ENCODE measurements at places on chromosomes 13 and 19.

GRCh38 chr13:111518161-111518792, 197.8 kb downstream of the TEX29 start:
- DNase-seq = no peak

DNA sequence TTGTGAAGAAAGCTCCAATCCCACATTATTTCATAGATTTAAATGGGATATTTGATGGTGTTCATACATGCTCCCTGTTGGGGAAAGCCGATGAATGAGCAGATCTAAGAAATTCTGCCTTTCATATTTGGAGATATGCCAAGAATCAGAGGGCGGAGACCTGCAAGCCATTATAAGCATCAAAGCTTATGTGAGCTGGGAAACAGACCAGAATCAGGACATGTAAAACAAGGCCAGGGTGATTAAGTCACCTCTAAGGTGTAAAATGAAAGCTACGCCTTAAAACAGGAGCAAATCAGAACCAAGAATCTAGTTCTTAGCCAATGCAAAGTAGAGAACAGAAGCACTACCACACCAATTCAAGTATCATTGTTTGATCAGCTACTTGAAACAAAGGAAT, 392.4 kb downstream of the DCT start:
- no peak for DNase-seq

GRCh38 chr19:33462112-33462791, 59.3 kb downstream of the PEPD start:
- no peak for DNase-seq

DNA sequence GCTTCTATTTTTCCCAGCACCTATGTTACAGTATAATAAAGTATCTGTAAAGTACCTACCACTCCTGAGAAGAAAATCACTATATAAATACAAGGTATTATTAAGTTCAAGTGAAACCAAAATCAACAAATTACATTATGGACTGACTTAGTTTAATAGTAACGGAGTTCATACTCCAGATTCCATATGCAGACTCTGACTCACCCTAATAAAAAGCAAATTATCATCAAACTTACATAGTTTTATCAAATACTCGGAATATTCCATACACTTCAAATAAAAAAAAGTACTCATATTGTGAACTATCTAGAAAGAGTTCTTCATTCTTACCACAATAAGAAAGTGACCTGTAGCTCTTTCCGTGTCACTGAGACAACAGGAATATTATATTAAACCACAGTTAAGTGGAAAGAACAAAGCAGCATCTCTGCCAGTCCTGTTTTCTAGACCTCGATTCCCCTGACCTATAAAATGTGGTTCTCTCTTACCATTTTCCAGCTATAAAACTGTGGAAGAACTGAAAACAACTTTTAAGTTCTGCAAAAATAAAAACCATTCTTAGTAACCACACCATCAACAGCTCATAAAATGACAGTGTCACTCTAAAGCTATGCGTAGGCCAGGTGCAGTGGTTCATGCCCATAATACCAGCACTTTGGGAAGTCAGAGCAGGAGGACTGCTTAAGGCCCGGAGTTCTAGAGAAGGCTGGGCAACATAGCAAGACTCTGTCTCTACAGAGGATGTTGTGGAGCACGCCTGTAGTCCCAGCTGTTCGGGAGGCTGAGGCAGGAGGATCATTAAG, 42.6 kb downstream of the USP12 start:
- DNase-seq = no peak

- DNase-seq = no peak
Observed at GRCh38 chr13:29402166-29402636, 193.3 kb downstream of the SLC7A1 start.

- DNase-seq = no peak
Observed at GRCh38 chr19:38900743-38901190, 998 bp downstream of the NFKBIB start.

DNA sequence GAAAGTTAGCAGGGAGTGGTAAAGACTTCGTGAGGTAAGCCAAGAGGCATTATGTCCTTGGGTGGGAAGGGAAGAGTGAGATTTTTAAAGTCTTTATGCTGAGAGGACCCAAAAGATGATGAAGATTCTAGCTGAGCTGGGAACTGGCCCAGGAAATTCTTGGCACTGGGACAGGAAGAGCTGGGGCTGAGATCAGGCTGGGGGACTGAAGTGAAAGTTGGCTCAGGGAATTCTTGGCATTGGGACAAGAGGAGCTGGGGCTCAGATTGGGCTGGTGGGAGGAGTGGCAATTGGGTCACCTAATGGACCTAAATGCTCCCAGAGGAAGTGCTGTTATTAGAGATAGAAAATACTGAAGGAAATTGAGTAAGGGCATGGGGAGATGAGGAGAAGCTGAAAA, 8.8 kb downstream of the SCEL start:
- DNase-seq = no peak

DNA sequence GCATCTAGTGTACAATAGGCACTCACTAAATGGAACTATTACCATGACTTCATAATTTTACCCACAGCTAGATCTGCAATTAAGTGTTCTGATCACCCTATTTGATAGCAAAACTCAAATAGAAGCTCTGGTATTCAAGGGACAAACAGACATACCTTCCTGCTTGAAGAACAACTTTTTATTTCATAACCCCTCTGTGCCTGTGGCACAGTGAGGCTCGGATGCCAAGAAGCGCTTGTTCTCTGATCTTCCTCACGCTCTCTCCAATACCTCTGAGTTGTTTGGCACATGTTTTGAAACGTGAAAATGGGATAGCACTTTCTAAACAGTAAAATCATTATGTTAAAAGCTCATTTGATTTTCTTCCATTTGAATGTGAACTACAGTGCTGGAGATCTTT, 232.0 kb downstream of the KLF5 start:
- DNase-seq = no peak

DNA sequence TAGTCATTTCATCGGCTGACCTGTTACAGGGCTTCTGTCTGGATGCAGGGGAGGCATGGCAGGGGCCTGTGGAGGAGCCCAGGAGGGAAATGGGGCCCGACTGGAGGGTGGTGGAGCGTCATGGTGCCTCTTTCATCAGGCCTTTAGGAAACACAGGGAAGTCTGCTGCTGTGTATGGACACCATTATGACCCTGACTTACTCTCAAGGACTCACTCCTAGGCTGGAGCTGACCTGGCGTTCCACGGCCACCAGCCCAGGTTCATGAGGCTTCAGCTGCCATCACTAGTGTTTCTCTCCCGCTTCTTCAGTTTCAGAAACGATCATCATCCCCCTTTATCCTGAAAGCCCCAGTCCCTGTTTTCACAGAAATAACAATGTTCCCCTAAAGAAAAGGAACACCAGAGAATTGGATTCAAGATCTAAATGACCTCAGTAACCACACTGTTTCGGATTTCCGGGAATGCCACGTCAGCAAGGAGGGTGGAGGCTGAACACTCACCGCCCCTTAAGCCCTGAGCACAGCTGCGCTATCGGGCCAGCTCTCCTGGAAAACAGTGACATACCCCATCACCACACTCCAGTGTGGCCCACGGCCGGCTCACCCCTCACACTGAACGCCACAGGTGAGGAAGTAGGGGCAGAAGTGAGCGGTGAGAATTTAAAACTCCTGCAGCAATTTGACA, 67.6 kb downstream of the SOX1 start:
- DNase-seq = no peak

GRCh38 chr19:15584541-15585115, 30.4 kb upstream of the CYP4F8 start:
- DNase-seq = peak; percentile 79

GRCh38 chr19:38596057-38596981, 21.4 kb downstream of the MAP4K1 start:
- no peak for DNase-seq

- DNase-seq = peak; percentile 83
Observed at GRCh38 chr19:4456843-4457653, 546 bp downstream of the UBXN6 start.

- DNase-seq = no peak
Observed at GRCh38 chr19:34288381-34288780, 34.0 kb downstream of the GARRE1 start.

GRCh38 chr13:24129914-24130774, 30.4 kb upstream of the SPATA13 start:
- no peak for DNase-seq

DNA sequence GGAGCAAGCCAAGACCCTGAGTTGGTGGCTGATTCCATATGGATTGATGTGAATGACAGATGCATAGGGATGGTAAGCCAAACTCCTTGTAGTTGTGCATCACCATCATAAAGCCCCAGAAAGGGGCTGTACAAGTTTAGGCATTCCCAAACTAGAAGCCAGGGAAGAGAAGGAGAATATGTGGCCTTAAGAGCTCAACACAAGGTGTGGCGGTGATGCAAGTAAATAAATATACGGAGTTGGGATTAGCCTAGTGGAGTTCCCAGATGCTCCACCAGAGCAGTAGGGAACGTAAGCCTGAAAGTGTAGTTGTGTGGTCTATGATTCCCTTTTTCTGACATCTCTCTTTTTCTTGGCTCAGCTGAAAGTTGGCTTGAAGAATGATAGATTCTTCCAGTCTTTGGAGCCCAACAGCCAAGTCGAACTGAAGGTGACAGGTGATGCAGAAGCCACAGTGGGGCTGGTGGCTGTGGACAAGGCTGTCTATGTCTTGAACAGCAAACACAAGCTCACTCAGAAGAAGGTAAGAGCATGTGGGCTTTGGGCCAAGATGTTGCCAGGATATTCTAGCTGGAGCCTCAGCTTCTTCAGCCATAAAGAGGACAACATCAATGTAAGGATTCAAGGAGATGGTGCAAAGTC, 30.1 kb downstream of the RDH8 start:
- no peak for DNase-seq

- peak; percentile 17 for DNase-seq
Observed at GRCh38 chr19:58229255-58229639, 533 bp downstream of the ZNF544 start.

All from germinal center (tissue), 1 donor.